ENCODE measurements at places on chromosomes 13 and 19.

- DNase-seq, result no peak
These were observed 57.1 kb downstream of the ALOX5AP start for GRCh38 chr13:30792285-30793000.

DNA sequence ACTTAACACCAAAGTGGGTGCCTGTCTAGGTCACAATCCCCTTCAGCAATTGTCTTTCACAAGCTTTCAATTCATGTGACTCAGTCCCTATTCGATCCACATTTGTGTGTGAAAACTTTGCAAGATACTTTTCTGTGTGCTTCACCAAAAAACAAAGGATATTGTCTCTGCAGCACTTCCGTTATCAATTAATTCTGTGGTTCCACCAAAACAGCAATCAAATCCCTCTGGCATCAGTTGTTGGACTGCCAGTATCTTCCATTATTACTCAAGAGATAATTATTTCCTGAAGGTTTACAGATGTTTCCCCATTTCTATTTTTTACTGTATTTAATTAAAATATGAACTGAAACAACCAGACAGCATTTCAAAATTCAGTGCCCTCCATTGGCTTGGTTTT, 481.4 kb downstream of the SUCLA2 start:
- no peak for DNase-seq

DNA sequence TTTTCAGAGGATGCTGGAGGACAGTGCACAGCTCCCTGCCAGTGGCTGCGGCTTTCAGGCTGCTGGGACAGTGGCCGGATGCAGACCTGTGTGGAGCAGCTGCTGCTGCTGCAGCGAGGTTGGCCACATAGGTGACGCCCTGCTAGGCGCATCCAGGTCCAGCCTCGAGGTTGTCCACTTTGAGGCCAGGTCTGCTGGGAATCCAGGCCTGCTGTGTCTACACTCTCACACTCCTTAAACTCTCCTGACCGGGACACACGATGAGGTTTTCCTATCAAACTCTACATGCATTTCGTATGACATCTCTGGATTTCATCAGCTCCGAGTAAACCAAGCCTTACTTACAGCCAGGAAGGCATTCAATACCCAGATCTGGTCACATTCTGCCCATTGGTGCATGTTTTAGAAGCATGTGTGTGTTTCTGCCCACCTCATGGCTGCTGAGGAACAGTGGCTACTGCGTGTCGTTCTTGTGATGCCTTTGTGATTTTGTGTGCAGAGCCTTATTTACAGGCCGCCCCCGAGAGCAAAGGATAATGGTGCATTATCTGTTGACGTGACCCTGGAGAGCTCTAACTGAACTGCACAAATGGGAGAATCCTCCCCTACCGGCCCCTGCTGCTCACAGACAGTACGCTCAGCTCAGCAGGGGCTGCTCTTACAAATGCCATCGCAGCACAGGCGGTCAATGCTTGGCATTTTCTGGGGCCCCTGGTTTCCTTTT, 12.3 kb upstream of the MCF2L start:
- no peak for DNase-seq

DNA sequence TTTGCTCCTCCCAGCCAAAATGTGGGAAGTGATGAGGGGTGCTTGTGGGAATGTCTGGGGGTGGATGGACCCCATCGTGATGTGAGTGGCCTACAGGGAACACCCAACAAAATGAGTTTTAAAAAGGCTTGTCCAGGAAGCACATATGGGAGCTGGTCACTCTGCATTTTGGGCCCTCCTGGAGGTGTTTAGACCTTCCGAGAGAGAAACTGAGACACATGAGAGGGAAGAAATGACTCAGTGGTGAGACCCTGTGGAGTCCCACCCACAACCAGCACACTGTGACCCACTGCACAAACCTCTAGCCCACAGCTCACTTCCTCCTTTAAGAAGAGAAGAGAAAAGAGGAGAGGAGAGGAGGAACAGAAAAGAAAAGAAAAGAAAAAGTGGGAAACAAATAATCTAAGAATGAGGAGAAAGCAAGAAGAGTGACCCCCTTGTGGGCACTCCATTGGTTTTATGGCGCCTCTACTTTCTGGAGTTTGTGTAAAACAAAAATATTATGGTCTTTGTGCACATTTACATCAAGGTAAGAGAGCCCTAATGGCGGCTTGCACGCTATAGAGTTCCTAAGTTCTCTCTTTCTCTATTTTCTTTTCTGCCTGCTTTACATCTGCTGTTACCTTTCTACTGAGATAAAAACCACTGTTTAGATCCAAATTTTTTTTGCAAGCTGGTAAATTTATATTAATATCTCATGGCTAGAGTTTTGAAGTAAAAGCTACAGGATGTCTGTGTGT, 13.3 kb upstream of the LILRB1 start:
- no peak for DNase-seq

GRCh38 chr19:47821460-47822020, at the start of gene CRX:
TSS of gene CRX (plus strand) at chr19:47821937. CDS start at chr19:47834444, 12,507 bp downstream.
- no peak for DNase-seq

- no peak for DNase-seq
These were observed 1049.3 kb downstream of the PCDH9 start for GRCh38 chr13:66180836-66181235.

- no peak for DNase-seq
These were observed 4.4 kb downstream of the JAK3 start for GRCh38 chr19:17843292-17843827.

DNA sequence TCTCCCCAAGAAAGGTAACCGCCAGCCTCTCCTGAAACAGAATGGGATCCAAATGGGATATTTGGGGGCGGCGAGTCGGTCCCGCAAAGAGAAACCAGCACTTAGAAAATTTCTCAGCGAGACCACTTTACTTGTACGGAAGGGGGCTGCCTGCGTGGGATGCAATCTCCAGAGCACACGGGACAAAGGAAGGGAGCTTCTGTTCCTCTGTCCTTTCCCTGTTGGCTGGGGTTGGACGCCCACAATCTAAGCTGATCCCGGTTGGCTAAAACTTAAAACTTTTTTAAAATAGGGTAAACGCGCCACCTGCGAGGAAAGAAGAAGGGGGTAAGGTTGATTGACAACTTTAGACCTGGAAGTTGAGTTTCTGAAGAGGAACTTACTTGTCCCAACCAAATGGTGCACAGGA, 826 bp upstream of the BSG start:
- peak; percentile 79 for DNase-seq

DNA sequence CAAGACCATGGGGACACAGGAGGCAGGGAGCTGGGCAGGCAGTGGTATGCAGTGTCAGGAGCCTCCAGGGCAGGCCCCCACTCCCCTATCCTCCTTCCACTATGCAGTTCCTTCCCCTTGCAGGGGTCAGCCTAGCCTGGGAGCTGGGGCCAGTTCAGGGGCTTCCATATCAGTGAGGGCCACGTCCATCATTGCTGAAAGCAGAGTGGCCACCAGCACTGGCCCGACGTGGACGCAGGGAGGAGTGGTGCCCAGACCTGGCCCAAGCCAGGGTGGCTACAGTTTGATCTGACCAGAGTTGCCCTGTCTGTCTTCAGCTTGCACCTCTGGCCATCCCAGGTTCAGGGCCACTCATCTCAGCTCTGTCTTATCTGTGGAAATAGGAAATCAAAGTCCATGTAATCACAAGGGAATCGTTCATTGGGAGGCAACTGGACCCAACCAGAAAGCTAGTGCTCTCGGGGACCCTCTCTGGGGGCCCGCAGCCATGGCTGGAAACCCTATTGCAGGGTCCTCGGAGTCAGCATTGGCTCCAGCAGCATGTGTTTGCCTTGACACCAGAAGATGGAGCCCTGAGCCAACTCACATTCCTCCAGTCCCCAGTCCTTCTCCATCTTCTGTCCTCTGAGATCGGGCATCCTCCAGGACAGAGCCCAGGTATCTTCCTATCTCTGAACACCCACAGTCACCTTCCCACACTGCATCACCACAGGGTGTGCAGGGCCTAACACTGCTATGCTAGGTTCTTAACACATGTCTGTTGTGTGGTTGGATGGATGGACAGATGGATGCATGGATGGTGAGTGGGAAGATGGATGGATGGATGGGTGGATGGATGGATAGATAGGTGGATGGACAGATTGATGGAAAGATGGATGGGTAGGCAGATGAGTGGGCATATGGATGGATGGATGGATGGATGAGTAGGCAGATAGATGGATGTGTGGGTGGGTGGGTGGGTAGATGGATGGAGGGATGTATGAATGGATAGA, 75.7 kb upstream of the KCTD15 start:
- DNase-seq, result no peak

GRCh38 chr19:47881757-47882156, 4.4 kb downstream of the SULT2A1 start:
- no peak for DNase-seq

- peak; percentile 82 for DNase-seq
These were observed 3.5 kb downstream of the KLF2 start for GRCh38 chr19:16327911-16328823.

GRCh38 chr13:108495646-108496361, 133.6 kb upstream of the MYO16 start:
- no peak for DNase-seq

- no peak for DNase-seq
These were observed 7.9 kb upstream of the HSH2D start for GRCh38 chr19:16135430-16136127.

GRCh38 chr19:12034198-12034597, 1.3 kb downstream of the ZNF433 start:
- peak; percentile 19 for DNase-seq

DNA sequence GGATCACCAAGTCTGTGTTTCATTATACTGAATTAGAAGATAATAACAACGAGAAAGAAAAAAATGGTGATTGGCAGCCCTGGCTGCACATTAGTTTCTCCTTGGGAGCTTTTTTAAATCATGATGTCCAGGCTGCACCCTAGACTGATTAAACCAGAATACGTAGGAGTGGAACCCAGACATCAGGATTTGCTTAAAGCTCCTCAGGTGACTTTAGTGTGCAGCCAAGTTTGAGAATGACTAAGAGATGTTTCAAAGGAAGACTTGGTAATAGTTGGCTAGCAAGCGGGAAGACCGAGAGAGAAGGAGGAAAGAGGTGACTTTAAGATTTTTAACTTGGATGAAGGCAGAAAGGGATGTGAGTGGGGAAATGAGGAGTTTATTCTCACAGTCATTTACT, 71.4 kb upstream of the SERP2 start:
- DNase-seq, result no peak

DNA sequence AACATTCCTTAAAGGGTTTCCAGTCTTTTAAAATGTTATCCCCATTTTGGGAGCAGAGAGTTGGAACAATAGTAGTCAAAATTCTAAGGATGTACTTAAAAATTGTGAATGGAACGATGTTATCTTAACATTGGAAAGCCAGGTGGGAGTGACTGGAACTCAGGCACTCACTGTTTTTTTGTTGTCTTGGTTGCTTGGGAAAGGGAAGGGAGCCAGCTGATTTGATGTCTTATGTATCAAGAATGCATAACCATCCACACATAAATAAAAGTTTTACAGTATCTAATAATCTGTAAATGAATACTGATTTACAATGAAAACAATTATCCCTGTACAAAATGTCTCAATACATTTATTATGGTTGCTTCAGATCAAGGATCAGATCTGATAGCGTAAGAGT, 88.7 kb downstream of the SLC10A2 start:
- DNase-seq, result no peak

DNA sequence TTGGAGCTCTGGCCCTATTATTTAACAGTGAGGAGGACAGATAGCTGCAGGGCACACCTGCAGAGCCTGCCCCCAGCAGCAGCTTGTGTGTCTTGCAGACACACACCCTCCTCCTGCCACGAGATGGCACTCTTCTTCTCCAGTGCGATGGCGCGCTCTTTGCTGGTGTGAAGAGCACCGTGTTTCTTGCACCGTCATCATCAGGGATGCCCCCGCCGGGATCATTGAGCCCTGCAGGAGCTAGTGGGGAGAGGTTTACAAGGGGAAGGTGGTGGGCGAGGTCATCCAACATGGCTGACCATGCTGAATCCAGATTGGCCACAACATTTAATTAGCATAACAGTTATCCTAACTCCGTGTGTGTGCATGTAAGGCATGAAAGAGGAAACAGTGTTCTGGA, 105.6 kb downstream of the RAB20 start:
- DNase-seq, result peak; percentile 86

- peak; percentile 96 for DNase-seq
These were observed 5.4 kb downstream of the PNPLA6 start for GRCh38 chr19:7540761-7541474.

- DNase-seq, result no peak
These were observed 277.1 kb downstream of the IRS2 start for GRCh38 chr13:109509154-109509900.

GRCh38 chr13:25920931-25921330, 130.9 kb downstream of the SHISA2 start:
- DNase-seq, result no peak

GRCh38 chr19:29532097-29532496, 6.3 kb downstream of the VSTM2B start:
- no peak for DNase-seq

GRCh38 chr13:55467476-55467875, 1673.2 kb upstream of the PRR20A start:
- DNase-seq, result no peak

DNA sequence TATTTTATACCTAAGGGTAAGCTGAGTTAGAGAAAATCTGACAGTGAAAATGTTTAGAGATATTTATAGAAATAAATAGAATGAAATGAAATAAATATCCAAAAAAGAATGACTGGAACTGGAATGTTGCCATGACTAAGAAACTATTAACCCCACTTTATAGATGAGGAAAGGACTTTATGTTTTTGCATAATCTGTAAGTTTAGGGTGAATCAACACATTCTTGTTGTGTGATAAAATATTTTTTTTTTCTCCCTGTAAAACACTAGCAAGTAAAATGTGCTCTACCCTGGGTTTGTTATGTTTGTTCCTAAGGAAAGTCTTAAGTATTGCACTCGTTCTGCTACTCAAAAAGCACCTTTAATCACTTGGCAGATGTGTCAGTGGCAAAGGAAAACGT, 83.8 kb upstream of the KL start:
- DNase-seq, result no peak

- peak; percentile 71 for DNase-seq
These were observed 2.5 kb downstream of the RPS28 start for GRCh38 chr19:8323781-8324185.

DNA sequence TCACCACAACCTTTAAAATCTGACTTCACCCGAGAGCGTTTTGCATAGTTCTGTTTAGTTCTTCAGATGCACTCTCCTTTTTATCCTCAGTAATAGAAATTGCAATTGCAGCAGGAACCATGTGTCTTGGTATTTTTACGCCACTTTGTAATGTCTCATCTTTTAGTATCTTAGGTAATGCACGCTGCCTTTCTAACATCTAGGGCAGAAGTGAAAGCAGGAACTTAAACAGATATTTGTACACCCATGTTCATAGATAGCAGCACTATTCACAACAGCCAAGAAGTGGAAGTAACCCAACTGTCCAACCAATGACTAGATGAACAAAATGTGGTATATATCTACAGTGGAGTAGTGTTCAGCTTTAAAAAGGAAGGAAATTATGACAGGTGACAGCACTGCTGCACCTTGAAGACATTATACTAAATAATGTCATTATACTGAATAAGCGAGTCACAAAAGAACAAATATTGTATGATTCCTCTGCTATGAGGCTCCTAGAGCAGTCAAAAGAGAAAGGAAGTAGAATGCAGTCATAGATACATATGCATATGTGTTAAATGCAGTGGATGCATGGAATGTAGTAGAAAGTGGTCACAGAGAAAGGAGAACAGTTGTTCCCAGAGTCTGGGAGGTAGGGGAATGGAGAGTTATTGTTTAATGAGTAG, 105.9 kb upstream of the GJB6 start:
- DNase-seq, result peak; percentile 5
